ENCODE measurements at places on chromosomes 5 and 9.

GRCh38 chr5:171588790-171589189 lies 169.3 kb downstream of the FGF18 start:
- DNase-seq = no peak

DNA sequence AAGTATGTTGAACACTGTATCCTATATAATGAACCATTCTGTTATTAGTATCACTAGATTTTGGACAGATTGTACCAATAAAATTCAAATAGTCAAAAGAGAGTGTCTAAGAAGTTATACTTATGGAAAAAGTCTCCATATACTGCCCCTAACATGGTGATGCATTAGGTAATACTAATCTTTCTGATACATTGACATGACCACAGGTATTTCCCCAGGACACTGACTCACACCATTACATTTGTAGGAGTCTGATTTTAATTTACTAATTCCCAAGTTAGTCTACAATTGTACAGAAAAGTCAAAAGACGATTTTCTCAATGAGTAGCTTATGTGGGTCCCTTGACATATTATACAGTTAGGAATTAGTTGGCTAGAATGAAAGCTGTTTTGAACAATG lies 593.8 kb downstream of the ISL1 start:
- no peak for DNase-seq

DNA sequence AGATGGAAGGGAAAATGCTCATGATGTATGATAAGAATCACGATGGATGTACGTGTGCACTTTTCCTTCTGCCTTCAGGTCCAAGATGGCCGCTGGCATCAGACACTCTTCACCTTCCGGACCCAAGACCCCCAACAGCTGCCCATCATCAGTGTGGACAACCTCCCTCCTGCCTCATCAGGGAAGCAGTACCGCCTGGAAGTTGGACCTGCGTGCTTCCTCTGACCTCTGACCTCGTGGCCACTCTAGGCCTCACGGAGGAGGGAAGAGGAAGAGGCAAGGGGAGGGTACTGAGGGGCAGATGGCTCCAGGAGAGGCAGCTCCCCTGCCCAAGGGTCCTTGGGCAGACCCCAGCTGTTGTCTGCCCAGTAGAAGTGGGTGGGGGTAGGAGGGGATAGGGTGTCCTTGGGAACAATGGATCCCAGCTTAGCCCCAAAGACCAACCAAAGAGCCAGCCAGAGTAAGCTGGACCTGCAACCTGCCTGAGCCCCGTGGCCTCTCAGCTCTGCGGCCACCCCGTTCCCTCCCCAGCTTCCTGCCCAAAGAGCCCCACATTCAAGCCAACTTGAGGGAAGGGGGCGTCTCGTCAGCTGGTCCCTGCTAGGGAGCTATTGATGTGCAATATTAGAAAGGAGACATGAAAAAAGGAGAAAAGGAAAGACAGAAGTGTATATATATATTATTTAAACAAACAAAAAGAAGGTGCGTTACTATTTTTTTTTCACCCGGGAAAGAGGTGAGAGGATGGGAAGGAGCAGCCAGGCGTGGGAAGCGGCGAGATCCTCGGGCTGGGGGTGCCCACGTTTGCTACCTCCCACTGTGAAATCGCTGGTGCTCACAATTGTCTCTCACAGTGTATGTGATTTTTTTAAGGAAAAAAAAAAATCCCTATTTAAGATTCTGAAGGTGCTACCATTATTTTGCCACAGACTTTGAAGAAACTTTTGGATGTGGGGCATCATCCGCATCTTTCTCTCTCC lies 12.1 kb upstream of the ORM1 start:
- no peak for DNase-seq

GRCh38 chr9:95766906-95767305 lies 108.6 kb upstream of the ERCC6L2 start:
- no peak for DNase-seq

- DNase-seq = no peak
Observed at GRCh38 chr9:136764301-136764891, at the start of gene LCN15. Gene LCN15 (minus strand): TSS chr9:136764518. CDS start chr9:136764488, 30 bp downstream.

- no peak for DNase-seq
Observed at GRCh38 chr5:150271923-150272322, 17.6 kb downstream of the CAMK2A start.

DNA sequence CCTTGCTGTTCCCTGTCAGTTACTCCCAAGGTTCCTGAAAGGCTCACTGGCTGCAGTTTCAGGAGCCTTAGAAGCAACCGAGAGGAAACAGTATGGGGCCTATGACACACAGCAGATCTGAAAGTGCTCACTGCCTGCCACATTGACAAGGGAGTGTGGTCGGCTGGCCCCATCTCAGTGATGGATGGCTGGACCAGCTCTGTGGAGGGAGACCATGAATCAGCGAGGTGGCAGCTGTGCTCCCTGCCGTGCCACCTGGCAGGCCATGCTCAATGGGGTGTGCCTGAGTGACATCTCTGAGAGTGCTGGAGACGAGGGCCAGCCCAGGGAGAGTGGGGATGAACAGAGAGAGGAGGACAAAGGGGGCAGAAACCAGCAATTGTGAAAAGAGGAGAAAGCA lies 49.1 kb downstream of the DOCK2 start:
- DNase-seq = no peak

- DNase-seq = no peak
Observed at GRCh38 chr5:37988454-37989046, 148.7 kb upstream of the GDNF start.

- DNase-seq = peak; percentile 86
Observed at GRCh38 chr9:94802793-94803192, 76.3 kb downstream of the AOPEP start.

- DNase-seq = peak; percentile 89
Observed at GRCh38 chr9:110555551-110556331, 23.8 kb downstream of the SVEP1 start.

- DNase-seq = peak; percentile 78
Observed at GRCh38 chr9:135990468-135991429, 29.6 kb upstream of the UBAC1 start.

DNA sequence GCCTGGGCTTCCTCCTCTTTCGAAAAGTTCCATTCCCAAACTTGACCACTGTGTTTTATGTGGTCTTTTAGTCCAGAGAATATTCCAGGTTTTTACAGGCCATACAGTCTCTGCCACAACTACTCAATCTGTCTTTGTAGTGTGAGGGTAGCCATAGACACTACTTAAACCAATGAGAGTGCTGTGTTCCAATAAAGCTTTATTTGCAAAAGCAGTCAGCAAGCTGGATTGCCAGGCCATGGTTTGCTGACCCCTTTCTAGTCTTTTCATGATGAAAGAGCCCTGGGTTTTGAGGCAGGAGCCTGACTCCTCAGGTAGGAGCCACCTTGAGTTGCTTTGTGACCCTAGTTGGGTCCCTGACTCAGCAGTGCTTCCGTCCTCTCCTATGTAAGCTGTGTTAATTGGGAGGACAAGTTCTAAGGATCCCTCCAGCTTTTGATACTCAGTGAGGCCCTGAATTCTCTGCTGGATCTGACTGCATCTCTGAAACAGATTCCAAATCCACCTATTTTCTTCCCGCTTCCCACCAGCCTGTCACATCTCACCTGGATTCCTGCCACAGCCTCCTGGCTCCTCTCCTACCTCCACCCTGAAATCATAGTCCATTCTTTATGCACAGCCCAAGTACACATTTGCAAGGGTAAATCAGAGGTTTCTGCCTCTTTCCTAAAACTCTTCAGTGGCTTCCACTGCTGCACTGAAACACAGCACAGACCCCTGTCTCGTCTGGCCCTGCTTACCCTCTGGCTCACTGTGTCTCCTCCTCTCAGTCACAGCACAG lies 13.5 kb downstream of the GALNT10 start:
- no peak for DNase-seq

DNA sequence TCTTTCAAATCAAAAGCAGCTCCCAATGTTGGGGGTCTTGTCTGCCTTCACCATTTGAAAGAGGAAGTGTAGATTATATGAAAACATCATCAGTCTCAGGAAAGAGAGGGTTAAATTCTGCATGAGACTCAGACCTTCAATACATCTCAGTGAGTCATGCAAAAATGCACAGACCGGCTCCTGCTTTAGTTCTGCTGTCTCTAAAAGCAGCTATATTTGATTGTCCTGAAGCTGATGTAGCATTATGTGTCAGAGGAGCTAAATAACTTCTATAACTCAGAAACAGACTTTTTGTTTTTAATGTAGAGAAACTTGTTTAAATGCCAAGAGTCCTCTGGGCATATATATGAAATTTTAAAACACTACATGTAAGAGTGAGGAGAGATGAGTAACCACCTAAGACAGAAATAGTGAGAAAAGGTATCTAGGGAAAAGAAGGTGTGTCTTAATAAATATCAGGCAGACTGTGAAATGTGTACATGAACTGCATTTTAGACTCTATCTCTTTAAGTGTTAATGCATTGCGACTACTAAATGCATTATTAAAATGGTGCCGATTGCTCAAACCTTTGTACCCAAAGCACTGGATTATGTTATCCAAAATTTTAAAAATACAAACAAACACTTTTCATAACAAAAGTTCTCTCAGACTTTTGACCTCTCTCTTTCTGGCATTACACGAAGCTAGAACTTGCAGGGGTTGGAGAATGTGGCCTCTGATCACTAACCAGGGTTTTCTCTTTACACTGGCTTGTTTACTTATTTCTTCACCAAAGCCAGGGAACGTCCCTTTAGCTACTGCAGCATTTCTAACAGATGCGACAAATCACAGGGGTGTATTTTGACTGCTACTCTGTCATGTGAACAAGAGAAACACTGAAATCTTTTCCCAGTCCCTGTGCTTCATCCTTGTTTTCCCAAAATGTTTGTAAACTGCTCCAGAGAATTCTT lies 302.3 kb downstream of the ARL15 start:
- DNase-seq = peak; percentile 64

DNA sequence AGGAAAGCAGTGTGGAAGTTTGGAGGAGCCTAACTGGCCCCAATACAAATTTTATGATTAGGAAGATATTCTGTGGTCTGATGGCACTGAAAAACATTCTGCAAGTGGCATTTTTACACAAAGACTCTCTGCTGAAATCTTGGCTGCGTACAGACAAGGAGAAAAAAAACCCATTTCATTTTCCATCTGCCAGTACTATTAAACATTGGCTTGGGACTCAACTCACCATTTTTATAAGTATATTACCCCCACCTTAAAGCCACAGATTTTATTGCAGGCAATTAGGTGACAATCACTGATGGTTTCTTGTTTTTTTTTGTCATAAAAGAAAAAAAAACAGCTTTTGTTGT lies 206.9 kb downstream of the PTTG1 start:
- DNase-seq = no peak

GRCh38 chr9:86353655-86354010 lies 577 bp downstream of the TUT7 start:
- no peak for DNase-seq

GRCh38 chr9:4263591-4263990 lies 36.3 kb downstream of the GLIS3 start:
- no peak for DNase-seq

DNA sequence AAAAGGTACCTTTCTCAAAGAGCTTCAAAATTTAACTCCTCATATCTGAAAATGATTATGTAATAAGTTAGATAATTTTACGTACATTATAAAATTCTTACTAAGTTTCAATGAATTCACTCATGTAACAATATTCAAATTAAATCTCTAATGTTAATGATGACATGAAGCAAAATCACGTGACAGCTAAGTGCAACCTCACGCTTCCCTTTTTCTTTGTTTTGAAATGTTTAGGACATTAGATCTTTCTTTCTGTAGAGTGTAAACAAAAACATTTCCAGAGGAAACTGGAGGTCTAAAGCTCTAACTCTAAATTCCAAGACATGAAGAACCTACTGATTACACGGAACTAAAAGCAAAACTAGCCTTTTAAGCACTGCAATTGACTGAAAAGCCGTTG lies 227.3 kb upstream of the TBCA start:
- no peak for DNase-seq

GRCh38 chr5:54624805-54625568 lies 107.4 kb downstream of the SNX18 start:
- DNase-seq = peak; percentile 93

DNA sequence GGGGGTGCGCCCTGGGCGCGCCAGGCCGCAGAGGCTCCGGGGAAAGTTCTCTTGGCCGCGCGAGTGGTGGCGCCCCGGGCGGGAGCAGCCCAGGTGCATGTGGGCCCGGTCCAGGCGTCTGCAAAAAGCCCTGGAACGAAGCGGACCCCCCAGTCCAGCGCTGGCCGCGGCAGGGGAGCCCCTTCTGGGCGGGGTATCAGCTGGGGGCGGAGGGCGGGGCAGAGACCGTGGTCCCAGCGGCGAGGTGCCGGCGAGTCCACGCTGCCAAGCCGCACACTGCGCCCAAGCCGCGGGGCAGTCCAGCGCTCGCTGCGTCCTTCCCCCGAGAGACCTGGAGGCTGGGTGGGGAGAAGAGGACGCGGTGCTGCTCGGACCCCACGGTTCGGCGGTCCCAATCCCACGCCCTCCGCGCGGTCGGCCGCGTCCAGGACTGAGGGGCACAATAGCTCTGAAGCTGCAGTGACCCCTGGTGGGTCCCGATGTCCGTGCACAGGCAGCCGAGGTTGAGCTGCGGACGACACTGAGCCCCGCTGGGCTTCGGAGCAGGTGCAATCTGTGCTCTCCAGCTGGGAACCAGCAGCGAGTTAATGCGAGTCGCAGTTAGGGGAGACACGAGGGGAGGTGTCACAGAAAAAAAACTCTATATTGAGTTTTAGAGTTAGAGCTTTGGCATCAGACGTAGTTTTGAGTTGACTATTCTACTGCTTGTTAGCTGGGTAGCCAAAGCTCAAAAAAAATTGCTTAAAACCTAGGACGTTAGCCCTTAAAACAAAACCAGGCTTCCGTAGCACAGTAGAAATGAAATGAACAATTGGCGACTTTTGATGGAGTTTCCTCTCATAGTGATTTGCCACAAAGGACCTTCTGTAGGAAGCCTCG lies 1.1 kb upstream of the EPB41L4A start:
- DNase-seq = peak; percentile 32

DNA sequence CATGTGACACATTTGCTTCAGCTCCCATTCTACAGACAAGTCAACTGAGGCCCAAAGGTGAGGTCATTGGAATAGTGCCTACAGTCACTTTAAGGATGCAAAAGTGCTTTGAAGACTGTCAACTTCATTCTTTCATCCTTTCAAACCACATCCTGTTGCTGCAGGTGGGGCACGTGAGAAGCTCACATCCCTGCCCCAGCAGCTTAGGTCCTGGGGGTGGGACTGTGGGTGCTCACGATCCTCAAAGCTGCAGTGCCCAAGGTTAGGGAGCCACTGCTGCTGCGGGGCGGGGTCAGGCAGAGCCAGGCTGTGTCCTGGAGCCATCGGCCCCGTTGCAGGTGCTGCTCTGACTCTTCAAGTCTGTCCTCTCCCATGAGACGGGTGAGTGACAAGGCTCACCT lies 57.9 kb upstream of the IER5L start:
- DNase-seq = no peak

DNA sequence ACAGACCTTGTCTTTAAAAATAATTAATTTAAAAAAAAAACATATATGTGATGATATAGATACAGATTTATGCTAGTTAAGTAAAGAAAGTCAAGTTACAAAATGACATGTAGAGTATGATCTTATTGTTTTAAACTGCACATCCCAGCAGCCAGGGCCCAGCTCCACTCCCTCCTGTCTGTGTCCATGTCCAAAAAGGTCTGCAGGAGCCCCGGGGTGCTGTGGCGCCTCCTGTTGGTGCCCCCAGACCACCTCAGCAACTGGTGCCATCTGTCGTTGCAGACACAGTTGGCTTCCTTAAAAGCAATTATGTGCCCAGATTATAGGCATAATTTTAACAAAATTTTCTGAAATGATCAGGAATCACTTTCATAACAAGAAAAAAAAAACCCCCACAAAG lies 33.3 kb downstream of the IPPK start:
- DNase-seq = no peak
